ENCODE measurements at places on chromosomes 16 and 17. TPM values are rescaled to one million over a fixed set of nuclear protein-coding genes. Genes with fewer than 3 reads are reported as not detected.

DNA sequence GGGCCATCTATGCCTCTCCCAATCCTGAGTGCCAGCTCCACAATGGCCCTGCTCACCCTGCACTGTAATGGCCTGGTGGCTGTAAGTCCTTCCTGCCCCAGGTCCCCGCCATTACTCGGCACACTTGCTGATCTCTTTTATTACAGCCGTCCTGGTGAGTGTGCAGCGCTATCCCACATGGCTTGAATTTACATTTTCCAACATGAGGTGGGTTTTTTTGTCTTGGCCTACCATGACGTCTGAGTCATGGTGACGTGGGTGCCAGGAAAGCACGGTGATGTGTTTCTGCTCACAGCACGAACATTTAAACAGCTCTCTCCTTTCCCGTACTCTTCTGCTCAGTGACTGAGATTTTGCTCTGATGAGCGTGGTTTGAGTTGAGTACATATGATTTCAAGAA is 55.2 kb upstream of the FOXF1 start:
- H3K27me3 ChIP-seq: peaks cover 99% of the 10 kb centered on the region
- H3K36me3 ChIP-seq: no peaks in the 10 kb centered on the region
- H3K4me3 ChIP-seq: no peak overlapping the region
- H3K4me1 ChIP-seq: no peaks in the 10 kb centered on the region
- no peak overlapping the region for H3K27ac ChIP-seq
- no peak for DNase-seq

GRCh38 chr17:62761884-62762283 is 46.2 kb downstream of the MARCHF10 start:
- no peaks in the 10 kb centered on the region for H3K4me1 ChIP-seq
- H3K27ac ChIP-seq: no peak overlapping the region
- no peak overlapping the region for H3K4me3 ChIP-seq
- no peak for DNase-seq

DNA sequence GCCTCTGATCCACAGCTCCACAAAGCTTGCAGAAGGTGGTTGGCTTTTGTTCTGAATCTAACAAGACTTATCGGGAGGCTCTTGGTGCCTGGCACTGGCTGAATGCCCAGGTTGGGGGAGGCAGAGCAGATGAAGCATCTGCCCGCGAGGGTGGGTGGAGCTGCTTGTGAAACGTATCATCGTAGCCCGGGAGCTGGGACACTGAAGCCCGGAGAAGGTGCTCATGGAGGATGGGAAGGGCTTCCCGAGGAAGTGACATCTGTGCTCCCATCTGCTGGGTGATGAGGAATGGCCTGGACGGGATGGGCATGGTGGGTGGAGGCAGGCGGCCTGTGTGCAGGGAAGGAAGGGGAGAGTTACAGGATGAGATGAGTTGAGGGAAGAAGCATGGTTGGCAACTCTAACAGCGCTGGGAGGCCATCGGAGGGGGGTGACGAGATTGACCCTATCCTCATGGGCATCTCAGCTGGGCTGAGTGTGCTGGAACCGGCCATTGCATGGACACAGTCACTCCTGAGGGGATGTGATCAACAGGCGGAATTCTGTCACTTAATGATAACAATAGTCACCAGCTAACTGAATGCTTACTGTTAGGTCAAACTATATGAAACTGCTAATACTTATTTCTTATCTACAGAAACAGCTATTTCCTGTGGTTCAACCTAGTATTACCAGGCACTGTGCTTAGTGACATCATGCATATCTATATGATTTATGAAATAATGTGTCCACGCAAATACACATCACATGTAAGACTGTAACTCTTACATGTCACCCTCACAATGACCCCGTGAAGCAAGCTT is 102.7 kb downstream of the ABCC6 start:
- H3K36me3 ChIP-seq: peaks cover 28% of the 10 kb centered on the region
- H3K4me3 ChIP-seq: no peak overlapping the region
- H3K4me1 ChIP-seq: no peaks in the 10 kb centered on the region
- no peak overlapping the region for H3K27ac ChIP-seq
- no peak for DNase-seq
- H3K27me3 ChIP-seq: no peaks in the 10 kb centered on the region

DNA sequence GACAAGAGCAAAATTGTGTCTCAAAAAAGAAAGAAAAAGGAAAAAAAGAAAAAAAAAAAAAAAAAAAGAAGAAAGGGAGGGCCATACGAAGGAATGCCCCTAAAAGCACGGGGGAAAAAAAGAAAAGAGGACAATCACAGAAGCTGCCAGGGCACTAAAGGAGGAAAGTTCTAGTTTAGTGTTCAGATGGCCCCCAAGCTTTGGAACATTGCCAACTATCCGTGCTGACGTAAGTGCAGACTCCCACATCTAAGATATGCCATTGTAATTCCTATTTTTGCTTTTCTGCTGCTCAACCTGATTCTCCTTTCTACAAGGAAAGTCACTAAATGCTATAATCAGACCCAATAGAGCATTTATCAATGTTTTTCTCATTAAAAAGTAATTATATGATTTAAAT is 842.1 kb downstream of the KCNJ2 start:
- no peaks in the 10 kb centered on the region for H3K4me1 ChIP-seq
- H3K27me3 ChIP-seq: no peaks in the 10 kb centered on the region
- H3K36me3 ChIP-seq: no peaks in the 10 kb centered on the region
- no peak overlapping the region for H3K27ac ChIP-seq

DCAF7 gene
- 61.9 TPM for total RNA-seq

SEPTIN1 gene
- 1.9 TPM for total RNA-seq

Measured in Calu3 (cell line).